T-helper 1 cell (primary cell): ENCODE measurements at places on chromosomes 5 and 9.

DNA sequence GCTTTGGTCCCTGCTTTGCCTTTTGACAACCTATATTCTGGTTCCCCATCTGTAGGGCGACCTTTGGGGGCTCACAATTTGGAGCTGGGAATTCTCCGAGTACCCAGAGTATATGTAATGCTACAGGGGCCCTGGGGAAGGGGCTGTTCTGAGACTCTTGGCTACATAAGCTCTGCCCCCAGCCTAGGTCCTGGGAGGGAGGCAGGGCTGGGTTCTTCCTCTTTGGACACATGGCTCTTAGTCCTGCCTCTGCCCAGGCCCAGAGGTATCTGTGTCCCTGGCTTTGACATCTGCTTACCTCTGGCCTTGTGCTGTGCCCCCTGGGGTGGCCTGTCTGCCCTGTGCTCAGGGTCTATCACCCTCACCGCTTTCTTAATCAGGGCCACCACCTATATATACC is 181.6 kb downstream of the CACNA1B start:
- no peak for DNase-seq

DNA sequence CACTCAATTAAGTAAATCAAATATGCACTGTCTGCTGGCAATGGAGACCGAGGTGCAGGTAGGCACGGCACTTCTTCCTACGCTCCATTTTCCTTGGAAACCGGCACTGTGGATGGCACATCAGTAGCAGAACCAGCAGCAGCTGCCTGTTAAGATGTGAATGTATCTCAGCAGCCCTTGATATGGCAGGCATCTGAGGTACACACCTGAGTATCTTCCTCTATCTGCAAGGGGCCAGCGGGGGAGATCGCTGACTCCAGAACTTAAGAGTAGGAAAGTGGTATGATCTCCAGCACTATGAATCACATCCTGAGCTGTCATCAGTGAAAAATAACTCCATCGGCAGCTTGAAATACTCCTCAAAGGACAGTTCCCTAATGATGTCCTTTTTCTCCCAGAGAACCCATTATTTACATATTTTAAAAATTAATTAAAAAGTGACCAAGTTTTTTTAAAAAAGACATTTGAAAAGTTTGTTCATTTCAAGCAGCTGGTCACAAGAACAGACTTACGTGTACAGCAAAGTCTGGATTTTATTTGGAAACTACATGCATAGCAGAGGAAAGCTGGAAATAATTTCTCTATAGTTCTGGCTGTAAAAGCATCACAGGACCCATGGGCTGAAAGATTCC is 97.1 kb downstream of the ADAMTS12 start:
- no peak for DNase-seq

- no peak for DNase-seq
Observed at GRCh38 chr5:163976696-163977095, 471.3 kb downstream of the MAT2B start.

DNA sequence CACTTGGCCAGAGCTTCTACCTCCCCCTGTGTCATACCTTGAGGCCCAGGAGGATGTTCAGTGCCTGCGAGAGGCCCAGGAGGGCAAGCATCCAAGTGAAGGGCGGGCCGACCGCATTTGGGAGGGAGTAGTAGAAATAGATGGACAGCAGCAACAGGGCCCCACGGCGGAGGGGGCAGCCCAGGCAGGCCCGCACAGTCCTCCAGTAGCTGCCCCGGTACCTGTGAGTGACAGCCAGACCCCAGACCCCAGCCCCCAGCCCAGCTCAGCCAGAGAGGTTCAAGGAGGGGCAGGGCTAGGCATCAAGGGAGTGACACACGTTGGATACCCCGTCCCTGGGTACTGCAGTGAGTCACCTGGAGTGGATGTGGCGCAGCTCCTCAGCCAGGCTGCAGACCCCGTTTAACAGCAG is 1.4 kb downstream of the STING1 start:
- DNase-seq: peak; percentile 48

GRCh38 chr5:176679365-176680225 is 32.3 kb downstream of the TSPAN17 start:
- DNase-seq: no peak
